ENCODE measurements at places on chromosomes 6 and 20. TPM values are rescaled to one million over a fixed set of nuclear protein-coding genes. Genes with fewer than 3 reads are reported as not detected.

DNA sequence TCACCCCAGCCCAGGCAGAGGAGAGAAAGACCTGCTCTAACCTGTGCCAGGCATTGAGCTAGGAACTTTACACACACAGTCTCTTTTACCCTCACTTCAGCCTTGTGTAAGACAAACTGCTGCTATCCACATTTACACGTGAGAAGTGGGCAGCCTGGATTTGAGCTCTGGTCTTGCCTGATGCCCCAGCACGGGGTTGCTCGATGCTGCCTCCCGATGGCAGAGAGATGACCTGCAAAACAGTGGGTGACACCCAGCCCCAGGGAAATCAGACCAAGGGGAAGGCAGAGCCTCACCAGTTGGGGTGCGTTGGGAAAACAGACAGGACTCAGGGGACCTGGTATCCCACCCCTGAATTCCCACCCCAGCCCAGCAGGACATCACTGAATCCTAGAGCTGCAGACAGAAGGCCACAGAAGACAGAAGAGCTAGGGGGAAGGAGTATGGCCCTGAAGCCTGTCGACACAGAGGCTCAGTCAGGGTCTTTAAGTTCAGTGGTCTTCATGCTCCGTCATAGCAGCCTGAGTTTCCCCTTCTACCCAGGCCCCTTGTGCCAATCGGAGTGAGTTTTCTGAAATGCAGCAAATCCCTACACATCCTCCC lies 990 bp downstream of the BPI start:
- DNase-seq = no peak

DNA sequence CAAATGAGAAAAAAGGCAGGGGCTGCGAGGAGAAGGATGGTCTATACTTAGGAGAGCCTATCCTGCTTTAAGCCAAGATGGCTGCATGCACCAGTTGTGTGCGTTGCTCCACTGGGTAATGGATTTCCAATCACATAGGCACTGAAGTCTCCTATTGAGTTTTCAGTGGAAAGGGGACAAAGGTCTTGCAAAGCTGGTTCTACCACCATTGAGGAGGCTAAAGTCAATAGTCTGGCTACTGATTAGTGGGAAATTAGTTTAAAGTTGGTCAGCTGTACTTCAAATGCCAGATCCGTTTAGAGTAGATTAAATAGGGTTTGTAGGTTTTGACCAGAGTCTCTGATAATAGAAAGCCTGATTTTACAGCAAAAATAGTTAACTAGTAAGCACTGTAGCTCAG lies 104.9 kb downstream of the SESN1 start:
- DNase-seq = no peak

DNA sequence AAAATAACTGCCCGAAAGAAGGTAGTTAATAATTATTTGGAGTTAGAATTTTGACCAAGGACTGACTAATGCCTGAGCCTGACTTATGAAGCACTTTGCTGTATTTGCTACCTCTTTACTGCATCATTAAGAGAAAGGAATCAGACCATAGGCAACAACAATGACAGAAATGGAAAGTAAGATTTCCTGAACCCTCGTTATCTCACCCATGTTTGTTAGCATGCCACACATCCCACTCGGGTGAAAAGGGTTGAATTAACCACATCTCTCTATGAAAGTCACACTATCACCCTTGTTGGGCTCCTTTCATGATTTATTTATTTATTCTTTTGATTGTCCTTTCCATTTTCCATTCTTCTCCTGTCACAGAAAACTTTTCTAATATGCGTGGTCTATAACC lies 59.6 kb downstream of the OLIG3 start:
- no peak for DNase-seq

- DNase-seq = no peak
Observed at GRCh38 chr6:142761756-142762155, 183.2 kb downstream of the HIVEP2 start.

DNA sequence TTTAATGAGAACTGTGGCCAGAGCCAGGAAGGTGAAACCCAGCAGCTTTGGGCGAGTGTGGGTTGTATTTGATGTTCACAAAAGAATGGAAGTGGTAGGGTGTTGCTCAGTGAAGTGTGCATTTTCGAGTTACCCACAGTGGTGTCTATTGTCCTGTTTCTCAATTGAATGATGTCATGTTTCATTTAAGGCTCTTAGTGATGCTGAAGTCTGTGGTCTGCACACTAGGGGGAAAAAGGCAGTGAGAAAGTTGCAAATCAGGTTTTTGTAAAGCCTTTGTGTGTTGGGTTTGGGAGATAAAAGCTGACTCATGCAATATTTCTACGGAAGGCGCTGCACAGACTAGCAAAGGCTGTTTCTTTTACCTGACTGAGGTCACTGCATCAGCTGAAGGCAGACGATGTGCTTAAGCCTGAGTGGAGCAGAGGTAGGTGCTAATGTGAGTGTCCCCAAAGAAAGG lies 121.1 kb downstream of the PLEKHG1 start:
- DNase-seq = no peak

DNA sequence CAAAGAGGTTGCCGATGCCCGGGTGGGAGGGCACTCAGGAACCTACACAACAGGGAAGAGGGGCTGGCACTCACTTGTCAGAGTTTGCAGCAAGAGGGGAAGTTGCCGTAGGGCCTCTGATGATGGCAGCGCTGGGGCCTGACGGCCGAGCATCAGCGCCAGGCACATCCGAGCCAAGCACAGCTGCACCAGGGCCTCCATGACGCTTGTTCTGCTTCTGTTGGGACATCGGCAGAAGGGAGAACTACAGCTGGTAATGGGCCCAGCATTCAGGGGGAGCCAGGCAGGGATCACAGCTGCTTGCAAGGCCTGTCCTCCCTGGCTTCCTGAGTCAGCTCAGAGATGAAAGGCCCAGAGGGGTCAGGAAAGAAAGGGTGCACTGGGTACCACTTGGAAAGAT lies 367.7 kb downstream of the CDH4 start:
- DNase-seq = no peak

DNA sequence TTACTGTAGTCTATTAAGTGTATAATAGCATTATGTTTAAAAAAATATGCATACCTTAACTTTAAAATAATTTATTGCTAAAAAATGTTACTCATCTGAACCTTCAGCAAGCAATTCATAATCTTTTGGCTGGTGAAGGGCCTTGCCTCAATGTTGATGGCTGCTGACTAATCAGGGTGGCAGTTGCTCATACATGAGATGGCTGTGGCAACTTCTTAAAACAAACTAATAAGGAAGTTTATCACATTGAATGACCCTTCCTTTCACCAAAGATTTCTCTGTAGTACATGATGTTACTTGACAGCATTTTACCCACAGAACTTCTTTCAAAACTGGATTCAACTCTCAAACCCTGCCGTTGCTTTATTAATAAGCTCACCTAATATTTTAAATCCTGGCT lies 84.0 kb downstream of the TASP1 start:
- DNase-seq = no peak

GRCh38 chr20:24738981-24739633 lies 210.0 kb upstream of the CST7 start:
- no peak for DNase-seq

DNA sequence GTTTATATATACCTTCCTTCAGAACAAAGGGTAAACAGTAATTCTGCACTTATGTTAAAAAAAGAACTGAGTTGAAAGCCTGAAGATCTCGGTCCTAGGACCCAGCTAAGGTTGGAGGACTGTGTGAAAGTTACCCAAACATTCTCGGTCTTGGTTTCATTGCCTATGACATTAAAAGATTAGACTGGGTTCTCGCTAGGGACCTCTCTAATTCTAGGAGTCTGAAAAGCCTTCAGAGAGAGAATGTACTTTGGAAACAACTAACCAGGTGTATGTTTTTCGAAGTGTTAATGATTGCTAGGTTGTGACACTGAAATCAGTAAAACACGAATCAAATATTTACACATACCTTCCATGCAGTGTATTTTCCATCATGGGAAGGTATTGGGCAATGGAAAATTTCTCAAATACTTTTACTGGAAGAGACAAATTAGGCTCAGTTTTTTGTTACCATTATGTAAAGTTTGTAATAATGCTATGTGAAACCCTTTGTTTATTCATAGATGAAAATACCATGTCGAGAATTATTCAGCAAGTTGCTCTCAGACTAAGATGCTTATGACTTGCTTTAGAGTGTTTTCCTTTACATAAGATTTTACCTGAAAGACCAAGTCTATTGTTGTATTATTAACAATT lies 113.7 kb upstream of the LOC128125822 start:
- DNase-seq = no peak

DNA sequence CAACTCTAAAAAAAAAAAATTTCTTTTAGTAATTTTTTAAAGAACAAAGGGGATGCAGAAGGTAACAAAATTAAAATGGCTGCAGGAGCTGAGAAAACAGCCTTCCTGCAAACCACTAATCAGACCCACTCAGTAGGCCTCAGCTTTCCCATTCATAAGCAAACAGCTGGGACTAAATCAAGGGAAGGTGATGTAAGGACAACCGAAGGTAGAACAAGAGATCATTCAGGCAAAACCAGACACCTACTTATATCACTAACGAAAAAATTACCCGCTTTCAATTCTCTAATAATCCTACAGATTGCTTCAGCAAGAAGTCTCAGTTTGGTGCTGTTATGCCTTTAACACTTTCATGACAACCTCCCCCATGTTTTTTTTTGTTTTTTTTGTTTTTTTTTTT lies 124.0 kb downstream of the ZMYND8 start:
- DNase-seq = no peak

- DNase-seq = no peak
Observed at GRCh38 chr6:11350294-11350693, 117.8 kb upstream of the NEDD9 start.

DNA sequence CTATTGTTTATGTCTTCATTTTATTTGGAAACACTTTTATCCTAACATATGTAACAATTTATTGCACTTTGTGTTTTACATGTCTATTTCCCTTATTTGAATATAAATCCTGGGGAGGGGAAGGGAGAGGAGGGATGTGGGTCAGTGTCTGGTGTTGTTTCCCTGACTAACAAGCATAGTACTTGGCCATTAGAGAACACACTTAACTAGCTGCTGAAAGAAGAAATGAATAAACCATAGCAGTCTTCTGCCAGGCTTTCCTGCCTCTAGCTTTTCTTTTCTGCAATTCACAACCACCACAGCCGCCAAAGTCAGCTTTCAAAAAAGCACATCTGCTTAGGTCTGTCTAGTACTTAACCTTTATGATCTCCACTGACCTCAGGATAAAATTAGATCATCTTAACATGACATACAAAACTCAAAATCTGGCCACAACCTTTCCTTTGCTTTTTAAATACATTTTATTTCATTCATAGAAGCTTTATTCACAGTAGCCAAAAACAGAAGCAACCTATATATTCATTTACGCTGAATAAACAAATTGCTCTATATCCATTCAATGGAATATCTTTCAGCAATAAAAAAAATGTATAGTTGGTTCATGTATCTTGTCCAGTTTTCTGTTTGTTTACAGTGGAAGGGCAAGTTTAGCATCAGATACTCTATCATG lies 16.3 kb downstream of the PDSS2 start:
- no peak for DNase-seq

- no peak for DNase-seq
Observed at GRCh38 chr20:57628047-57628961, 8.1 kb upstream of the ZBP1 start.

DNA sequence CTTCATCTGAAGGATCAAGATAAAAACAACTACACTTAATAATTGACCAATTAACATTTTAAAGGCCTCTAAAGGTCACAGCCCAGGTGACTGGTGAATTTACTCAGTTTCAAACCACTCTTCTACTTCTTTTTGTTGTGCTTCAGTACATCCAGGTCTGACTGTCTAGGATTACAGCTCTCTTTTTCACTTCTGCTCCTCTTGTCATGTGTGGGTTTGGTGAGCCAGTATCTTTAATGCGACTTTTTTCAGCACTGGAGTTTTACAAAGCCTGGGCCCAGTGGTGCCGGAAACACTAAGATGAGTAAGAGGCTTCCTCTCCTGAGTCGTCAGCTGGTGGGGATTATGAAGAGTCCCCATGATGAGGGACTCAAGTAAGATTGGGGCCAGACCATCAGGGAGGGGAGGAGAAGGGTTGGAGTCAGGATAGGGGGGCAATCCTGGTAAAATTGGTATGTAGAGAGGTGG lies 27.0 kb downstream of the HECA start:
- no peak for DNase-seq

DNA sequence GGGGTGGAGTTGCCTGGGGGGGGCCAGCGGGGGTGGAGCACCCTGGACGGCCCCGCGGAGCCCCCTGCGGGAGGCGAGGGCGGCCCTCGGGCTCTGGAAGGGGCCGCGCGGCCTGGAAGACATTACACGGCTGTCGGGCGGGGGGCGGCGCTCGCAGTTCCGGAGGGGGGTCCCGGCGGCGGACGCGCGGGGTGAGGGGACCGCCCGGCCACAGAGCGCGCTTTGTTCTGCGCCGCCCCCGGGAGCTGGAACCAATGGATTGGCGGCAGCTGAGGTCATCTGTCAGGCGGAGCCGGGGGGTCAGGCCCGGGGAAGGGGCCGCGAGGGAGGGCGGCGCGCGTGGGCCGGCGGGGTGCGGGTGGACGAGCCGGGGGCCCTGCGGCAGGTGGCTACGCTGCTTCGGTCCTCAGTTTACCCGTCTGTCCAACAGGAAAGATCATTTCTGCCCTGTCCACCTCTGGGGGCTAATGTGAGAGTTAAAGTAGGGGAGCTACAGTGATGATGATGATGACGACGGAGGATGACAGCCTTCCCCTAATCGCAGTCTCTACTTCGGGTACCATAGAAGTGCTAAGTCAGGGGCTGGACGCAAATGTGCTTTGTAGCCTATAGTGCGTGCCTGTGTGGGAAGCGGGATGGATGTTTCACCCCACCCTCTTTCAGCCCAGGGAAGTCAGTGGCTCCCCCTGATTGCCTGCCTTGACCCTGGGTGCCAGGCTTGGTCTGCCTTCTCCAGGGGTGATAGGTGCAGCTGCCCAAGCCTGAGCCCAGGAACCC lies 10.4 kb downstream of the SRXN1 start:
- no peak for DNase-seq

DNA sequence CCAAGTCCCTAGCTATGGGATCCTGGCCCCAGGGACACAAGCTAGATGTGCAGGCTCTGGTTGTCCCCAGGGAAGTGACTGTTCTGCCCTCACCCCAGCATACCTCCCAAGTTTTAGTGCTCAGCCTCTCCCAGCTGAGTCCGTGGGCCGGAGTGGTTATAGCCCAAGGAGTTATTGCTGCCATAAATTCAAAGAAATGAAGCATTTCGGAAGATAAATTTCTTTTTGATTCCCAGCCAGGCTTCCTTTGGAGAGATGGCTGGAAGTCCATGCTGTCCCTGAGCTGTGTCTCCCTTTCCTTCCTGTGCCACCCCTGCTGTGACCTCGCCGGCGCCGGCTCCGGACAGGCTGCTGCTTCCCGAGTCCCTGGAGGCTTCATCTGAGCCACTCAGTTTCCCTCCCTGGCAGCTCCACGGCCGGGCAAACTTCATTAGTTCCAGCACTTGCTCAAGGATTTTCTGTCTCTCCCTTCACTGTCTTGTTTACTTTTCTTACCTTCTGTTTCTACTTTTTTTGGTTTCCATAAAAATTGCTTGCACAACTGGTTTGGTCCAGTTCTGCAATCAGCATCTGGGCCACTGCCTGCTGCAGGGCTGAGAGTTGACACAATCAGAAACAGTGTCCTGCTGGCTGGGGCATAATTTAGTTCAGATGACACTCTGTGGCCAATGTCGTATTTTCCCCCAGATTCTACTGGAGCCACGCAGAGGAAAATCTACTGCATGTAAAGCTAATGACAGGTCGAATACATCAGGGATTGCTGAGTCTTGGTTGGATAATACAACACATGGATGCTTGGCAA lies 225.5 kb downstream of the SYNDIG1 start:
- DNase-seq = no peak

DDO gene
- 3.5 TPM for total RNA-seq

SLC12A5 gene
- total RNA-seq = not detected

OR2H1 gene
- not detected for total RNA-seq

LY6G6D gene
- 0.90 TPM for total RNA-seq

TRIM15 gene
- total RNA-seq = 51.4 TPM

ATP9A gene
- 102 TPM for total RNA-seq

SLC2A10 gene
- 13.4 TPM for total RNA-seq

LRRN4 gene
- total RNA-seq = not detected

NRSN1 gene
- 2.4 TPM for total RNA-seq
